Activated T-cell treated with anti-CD3 and anti-CD28 coated beads for 4 hours (primary cell): ENCODE measurements at places on chromosomes 5 and 9.

DNA sequence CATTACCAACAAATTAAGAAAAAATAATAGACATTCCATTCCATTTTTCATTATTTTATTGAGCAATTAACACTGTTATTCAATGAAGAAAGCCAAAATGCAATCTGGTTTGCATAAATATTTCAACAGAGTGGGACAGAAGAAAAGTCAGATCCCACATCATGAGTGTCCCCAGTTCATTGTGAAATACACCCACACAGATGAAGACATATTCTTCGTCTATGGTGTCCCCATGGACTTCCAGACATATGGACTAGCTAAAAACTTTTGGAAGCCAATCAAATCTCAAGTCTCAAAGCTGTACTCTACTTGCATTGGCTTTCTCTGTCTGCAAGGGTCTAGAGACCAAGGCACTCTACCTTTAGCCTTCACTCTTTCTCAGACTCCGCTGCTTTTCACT, 194.3 kb downstream of the SEMA5A start:
- no peak for DNase-seq

GRCh38 chr9:6564868-6565267, 80.7 kb downstream of the GLDC start:
- no peak for DNase-seq

GRCh38 chr5:172733131-172733973, 37.6 kb downstream of the DUSP1 start:
- no peak for DNase-seq

GRCh38 chr5:55218967-55219366, 8.1 kb downstream of the MCIDAS start:
- no peak for DNase-seq

- no peak for DNase-seq
Measured at GRCh38 chr5:93145767-93146166, 435.3 kb downstream of the NR2F1-AS1 start.

GRCh38 chr5:73357576-73357975, 91.0 kb downstream of the FOXD1 start:
- DNase-seq, result no peak

DNA sequence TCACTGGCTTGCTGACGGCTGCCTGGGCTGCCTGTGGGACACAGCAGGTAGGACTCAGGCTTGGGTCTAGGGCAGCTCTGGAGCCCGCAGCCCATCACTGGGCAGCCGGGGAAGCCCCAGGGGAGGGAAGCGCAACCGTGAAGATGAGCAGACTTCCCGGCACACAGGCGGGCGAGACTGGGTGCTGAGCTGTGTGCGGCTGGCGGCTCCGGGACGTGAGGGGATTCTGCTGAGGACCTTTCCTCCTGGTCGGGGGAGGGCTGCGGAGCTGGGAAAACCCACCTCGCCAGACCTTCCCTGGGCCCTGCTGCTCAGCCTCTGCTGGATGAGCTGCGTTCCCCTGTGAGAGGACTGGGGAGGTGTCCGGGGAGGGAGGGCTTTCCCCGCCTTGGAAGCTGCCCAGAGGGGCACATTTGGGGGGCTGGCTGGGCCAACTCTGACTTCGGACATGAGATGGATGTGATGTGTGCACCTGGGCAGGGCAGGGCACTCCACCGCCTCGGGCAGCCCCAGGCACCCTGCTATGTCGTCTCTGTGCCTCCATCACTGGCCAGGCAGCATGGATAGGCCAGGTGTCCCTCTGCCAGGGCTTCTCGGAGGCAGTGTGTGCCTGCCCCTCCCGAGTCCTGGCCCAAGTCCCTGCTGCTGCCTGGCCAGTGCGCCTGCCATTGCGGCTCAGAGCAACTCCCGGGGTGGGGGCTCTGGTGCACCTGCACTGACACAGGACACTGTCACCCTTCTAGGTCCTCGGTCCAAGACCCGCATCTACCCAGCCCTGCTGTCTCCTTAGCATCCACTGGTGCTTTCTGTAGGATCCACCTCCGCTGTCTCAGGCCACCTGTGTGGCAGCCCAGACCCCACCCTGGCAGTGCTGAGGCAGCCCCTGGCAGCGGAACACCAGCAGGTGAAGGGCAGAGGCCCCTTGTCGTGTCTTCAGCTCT, 66.4 kb downstream of the COL5A1 start:
- no peak for DNase-seq

- no peak for DNase-seq
Measured at GRCh38 chr9:127628758-127629467, 16.8 kb downstream of the STXBP1 start.

- no peak for DNase-seq
Measured at GRCh38 chr5:41508696-41509398, 1.6 kb downstream of the PLCXD3 start.

DNA sequence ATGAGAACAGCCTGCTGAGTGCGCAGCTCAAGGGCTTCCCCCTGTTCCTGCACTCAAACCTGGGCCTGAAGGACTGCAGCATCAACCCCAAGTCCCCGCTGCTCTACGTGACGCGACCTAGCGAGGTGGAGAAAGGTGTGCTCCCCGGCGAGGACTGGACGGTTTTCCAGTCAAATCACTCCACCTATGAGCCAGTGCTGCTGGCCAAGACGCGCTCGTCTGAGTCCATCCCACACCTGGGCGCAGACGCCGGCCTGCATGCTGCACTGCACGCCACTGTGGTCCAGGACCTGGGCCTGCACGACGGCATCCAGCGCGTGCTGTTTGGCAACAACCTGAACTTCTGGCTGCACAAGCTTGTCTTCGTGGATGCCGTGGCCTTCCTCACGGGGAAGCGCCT, 19.9 kb downstream of the NDST1 start:
- no peak for DNase-seq
